ENCODE measurements at places on chromosomes 16 and 17.

DNA sequence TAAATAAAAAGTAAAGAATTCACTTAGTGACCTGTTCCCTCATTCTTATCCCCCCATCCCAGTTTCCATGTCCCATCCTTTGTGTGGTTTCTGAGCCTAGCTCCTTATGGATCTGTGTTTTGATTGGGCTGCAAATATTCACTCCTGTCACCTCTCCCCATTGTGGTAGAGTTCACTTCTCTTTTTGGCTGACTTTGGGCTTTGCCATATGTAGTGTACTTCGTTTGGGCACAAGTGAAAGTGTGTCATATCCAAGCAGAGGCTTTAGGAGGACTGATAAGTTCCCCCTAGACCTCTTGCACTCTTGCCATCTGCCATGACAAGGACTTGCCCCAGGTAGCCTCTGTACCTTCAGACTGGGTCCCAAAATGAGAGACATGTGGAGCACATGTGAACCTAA is 13.0 kb upstream of the DHRS7B start:
- no peak for DNase-seq

DNA sequence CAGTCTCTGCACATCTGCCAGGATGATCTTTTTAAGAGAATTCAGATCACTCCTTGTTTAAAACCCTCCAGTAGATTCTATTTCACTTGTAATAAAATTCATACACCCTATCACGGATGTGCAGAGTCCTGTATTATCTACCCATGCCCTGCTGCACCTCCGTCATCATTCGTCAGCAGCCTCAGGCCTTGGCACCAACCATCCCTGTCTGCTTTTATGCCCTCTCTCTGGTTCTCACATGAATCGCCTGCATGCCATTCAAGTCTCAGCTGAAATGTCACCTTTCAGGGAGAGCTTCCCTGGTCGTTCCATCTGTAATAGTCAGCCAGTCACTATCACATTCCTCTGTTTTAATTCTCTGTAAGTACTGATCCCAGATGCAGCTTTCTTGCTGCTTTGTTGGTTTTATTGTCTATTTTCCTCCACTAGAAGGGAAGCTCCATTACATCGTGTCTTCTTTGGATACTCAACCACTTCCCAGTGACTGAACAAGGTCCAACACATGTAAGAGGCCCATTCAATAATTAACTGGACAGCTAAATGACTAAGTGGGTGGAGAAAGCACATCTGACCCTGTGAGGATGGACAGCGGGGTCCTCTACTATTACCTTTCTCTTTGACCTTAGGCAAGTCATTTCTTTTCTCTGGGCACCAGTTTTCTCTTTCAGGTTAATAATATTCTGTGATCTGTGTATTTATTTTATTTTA is 81.2 kb upstream of the GOT2 start:
- no peak for DNase-seq

DNA sequence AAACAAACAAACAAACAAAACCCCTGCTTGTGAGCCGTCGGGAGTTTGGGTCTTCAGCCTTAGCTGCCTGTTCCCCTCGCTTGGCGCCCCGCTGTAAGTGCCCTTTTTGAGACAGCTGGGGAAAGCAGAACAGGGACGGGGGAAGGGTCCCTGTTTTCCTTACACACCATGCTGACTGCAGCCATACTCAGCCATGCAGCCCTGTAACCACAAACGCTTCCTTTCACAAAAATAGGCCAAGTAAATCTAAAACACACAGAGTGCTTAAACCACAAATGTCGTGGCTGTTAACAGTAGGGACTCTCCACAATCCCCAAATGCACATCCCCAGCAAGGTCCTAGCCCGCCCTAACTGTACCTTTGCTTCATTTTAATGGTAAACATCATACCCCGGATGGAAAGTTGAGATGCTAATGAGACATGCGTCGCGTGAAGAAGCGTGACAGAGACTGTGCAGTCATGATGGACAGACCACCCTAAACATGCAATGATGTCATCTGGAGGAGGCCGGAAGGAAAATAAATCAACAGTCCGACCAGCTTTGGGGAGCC is 129.9 kb downstream of the MGAT5B start:
- no peak for DNase-seq

GRCh38 chr16:67930191-67930590 is 1.5 kb downstream of the CTRL start:
- DNase-seq, result no peak

All from COR-L47 (cell line).